Naive thymus-derived CD8-positive, alpha-beta T cell (primary cell): ENCODE measurements at places on chromosomes 12 and 14.
A peak's percentile ranks its signal among the peaks of the same experiment; 100 is the strongest.

DNA sequence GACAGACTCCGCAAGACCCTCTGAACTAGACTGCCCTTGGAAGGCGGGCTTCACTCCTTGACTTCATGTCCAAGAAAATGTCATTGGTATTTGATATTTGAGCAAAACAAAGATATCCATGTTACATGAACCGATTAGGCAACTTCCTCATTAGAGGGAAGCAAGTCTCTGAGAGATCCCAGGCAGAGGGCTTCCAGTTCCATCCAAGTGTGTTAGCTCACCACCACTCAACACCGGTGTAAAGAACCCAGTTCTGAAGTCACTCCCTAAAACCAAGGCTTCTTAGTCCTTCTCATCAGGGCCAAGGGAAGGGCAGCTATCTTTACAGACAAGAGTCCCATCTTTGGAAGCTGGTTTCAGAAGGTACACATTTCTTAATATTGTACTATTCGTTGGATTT is 87.2 kb upstream of the CDKN3 start:
- no peak for DNase-seq

DNA sequence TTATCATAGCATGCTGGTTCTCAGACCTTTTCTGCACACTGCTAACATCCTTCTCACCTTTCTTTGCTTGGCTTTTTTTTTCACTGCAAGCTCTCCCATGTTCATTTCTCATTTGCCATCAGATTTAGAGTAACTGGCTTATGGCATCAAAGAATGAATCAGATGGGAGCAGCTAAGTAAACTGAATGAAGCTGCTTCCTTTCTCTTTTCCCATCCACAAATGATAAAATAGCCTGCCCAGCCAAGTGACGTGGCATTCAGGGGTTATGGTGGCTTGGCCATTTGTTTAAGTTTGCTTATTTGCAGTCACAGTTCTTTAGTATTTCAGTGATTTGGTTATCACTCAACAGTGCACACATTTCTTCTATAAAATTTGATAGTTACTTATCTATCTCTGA is 708.6 kb downstream of the DIO2 start:
- DNase-seq, result no peak

GRCh38 chr14:90453401-90453951 is 56.6 kb downstream of the CALM1 start:
- no peak for DNase-seq

DNA sequence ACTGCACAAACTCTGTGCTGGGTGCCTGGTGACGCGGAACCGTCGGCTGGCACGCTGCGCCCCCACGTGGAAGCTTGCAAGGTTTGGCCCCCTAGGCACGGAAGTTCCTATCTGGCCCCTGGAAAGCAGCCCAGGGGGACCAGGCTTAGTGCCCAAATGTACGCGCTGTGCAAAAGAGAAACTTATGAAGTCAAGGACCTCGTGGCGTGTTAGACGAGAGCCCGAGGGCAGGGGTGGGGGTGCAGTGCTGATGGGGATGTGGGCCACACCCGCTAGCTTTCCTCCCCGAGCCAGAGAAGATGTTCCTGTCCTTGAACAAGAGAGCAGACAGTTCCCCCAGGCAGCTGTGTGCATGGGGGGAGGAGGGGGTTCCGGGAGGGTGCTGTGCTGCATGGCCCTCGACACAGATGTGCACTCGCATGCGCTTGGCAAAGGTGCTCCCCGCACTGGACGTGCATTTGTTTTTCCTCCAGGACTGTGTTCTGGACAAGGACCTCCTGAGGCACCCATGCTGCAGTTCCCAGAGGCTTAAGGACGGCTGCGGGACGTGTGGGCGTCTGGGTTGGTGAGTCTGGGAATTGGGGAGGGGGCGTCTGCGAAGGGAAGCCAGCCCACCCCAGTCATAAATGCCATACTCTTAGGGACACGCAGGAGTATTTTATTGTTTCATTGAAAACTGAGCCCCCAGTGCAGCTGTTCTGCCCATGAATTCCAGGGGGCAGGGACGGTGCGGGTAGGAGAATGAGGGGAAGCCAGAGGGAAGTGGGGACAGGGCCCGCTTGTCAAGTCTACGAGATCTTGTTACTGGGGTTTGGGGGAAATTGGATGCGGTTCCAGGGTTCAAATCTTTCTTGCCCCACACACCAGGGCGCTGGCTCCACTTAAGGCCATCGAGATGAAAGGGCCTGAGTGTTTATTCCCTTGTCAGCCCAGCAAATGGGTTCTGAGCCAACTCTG is 80.0 kb downstream of the NTF3 start:
- no peak for DNase-seq

GRCh38 chr14:70642303-70643235 is 853 bp downstream of the TTC9 start:
- peak; percentile 68 for DNase-seq

DNA sequence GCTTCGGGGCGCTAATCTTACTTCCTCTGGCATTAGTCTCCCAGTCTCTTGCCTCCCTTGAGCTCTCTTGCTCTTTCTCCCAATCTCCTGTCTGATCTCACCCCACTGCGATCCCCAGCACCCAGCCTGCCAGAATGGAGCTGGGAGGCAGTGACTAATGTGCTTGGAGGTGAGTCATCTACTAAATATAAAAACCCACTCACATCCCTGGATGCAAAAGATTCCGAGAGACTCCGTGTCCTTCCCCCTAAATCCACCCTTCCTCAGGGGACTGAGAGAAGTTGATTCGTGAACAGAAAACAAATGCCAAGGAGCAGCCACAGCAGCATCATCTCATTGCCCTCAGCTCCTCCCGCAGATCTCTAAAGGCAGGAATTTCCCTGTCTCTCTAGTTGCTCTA is 45.7 kb upstream of the KCNA5 start:
- no peak for DNase-seq
